IPS DF 6.9 (cell line): ENCODE measurements at places on chromosomes 6 and 20.

DNA sequence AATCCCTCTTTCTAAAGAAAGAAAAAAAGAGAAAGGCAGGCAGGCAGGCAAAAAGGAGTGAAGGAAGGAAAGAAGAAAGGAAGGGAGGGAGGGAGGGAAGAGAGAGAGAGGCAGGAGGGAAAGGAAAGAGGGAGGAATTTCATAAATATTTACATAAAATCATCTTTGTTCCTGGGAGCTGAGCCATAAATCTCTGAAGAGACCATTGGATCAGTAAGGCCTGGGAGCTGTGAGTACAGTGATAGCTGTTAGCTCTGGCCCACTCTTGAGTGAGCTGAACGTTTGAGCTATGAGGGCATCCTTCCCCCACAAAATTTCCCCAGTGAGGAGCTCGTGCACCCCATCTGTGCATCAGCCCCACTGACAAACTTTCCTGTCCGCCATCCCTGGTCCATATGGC lies 224.0 kb downstream of the SOD2 start:
- H3K27me3 ChIP-seq, result no peaks in the 10 kb centered on the region
- no peak for DNase-seq
- no peaks in the 10 kb centered on the region for H3K36me3 ChIP-seq
- H3K4me1 ChIP-seq, result no peaks in the 10 kb centered on the region

GRCh38 chr6:54595844-54596243 lies 250.7 kb upstream of the FAM83B start:
- no peak for DNase-seq
- no peak overlapping the region for H3K27ac ChIP-seq
- H3K4me1 ChIP-seq, result no peaks in the 10 kb centered on the region
- no peaks in the 10 kb centered on the region for H3K36me3 ChIP-seq
- H3K27me3 ChIP-seq, result no peaks in the 10 kb centered on the region

- no peaks in the 10 kb centered on the region for H3K4me1 ChIP-seq
- no peaks in the 10 kb centered on the region for H3K27me3 ChIP-seq
- H3K27ac ChIP-seq, result no peak overlapping the region
- no peaks in the 10 kb centered on the region for H3K36me3 ChIP-seq
Observed at GRCh38 chr6:9532621-9533557, 882.0 kb downstream of the TFAP2A start.

DNA sequence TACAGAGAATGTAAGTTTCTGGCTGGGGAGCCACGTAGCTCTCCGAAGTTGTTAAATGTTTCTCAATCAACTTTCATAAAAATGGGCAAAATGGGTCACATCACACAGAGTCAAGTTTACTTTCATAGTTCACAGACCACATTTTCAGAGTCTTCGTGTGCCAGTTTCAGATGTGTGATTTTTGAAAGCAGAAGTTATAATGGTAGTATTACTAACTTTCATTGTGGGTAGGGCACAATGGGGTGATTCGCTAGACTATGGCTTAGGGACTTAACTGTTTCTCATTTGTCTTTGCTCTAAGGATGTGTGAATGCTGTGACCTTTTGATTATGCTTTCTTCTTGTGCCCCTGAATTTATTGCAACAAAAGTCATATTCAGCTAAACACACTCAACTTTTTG lies 109.0 kb upstream of the SUPT3H start:
- no peak overlapping the region for H3K4me3 ChIP-seq
- no peaks in the 10 kb centered on the region for H3K27me3 ChIP-seq
- H3K27ac ChIP-seq, result no peak overlapping the region
- H3K36me3 ChIP-seq, result no peaks in the 10 kb centered on the region

DNA sequence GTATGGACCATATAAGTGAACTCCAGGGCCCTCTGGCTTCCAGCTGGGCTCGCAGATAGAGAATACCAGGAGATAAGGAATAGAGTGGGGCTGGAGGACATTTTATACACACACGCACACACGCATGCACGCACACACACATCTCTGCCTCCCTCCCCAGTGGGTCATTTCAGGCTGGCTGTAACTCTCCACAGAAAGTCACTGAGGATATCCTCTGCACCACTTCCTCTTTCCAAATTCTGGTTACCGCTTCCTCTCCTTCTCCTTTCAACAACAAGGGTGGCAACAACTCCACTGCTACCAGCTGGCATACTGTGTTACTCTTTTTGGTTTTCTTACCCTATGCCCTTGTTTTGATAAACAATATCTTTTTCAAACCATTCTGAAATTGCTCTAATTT lies 280.2 kb downstream of the COL12A1 start:
- H3K4me1 ChIP-seq, result no peaks in the 10 kb centered on the region
- no peak overlapping the region for H3K27ac ChIP-seq
- DNase-seq, result no peak
- no peaks in the 10 kb centered on the region for H3K36me3 ChIP-seq

DNA sequence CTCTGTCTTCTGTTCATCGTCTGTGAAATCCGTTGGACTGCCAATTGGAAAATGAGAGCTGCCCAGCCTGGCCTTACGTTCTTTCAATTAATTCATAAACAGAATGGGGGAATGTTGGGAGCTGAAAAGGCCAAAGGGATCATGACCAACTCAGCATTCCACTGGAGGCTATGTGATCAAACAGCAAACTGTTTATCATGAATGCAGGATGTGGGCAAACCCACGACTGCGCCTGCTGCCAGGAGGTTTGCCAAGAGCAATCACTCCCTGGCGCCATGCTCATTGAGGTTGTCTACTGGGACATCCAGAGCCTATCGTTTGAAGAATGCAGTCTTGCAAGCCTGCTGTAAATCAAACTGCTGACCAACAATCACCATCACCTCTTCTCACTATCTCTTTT lies 9.3 kb upstream of the FKBP1A start:
- H3K4me3 ChIP-seq, result no peak overlapping the region
- no peaks in the 10 kb centered on the region for H3K4me1 ChIP-seq
- no peak overlapping the region for H3K27ac ChIP-seq
- no peak for DNase-seq

GRCh38 chr20:18187020-18187419 lies 49.4 kb downstream of the KAT14 start:
- no peak overlapping the region for H3K4me3 ChIP-seq
- no peaks in the 10 kb centered on the region for H3K27me3 ChIP-seq
- H3K36me3 ChIP-seq, result peaks cover 10% of the 10 kb centered on the region; the same call in 1 of the 2 replicates
- no peak for DNase-seq

DNA sequence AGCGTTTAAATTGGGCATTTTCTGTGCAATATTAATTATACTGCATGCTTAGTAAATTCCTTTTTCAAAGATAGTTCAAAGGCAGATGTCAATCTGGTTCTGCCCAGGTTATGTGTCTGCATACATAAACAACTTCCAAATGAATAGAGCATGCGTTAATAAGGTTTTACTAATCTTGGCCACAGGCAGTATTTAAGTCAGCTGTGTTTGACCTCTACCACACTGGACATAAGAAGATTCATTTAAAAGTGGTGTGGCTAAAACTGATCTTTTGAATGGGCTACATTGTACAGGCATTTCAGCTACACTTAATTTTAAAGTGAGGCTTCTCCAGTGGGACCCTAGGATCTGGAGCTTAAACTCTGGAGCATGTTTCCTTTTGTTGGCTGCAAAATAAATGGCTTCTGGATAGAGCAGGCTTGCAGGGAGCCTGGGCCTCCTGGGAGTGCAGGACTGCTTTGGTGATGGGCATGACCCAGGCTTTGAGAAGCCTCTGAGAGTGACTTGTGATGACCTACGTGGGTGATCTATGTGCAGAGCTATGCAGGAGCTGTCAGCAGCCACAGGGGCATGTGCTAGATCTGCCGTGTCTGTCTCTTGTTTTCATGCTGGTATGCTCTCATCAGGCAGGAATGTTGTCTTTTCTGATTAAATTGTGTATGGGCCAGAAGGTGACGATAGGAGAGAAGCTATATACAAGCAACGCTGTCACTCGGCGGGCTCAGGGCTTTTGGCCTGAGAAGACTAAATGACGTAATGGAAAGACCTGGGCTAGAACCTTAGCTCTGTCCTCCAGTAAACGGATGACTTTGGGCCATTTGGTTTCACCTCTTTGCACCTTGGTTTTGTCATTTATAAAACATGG lies 331.2 kb downstream of the QKI start:
- no peaks in the 10 kb centered on the region for H3K4me1 ChIP-seq
- DNase-seq, result no peak
- H3K27ac ChIP-seq, result no peak overlapping the region

DNA sequence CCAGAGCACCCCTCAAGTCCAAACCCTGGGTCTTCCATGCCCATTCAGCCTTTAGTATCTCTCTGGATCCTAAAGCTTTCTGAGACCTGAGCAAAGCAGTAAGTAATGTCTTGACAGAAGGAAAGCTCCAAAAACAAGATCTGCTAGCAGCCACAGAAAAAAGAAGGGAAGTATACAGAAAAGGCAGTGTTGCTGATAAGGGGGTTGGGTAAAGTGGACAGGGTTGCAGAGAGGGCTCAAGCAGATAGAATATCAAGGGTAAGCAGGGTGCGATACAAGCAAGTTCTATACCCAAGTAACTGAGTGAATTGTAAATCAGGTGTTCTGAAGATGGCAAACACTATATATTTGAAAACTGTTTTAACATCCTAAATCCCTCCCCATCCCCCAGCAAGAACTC lies 113.4 kb upstream of the CARMIL1 start:
- H3K36me3 ChIP-seq, result no peaks in the 10 kb centered on the region
- no peak overlapping the region for H3K4me3 ChIP-seq
- no peak for DNase-seq
- no peaks in the 10 kb centered on the region for H3K27me3 ChIP-seq
- no peak overlapping the region for H3K27ac ChIP-seq
